ENCODE measurements at places on chromosomes 5 and 9. TPM values are rescaled to one million over a fixed set of nuclear protein-coding genes. Genes with fewer than 3 reads are reported as not detected.

DNA sequence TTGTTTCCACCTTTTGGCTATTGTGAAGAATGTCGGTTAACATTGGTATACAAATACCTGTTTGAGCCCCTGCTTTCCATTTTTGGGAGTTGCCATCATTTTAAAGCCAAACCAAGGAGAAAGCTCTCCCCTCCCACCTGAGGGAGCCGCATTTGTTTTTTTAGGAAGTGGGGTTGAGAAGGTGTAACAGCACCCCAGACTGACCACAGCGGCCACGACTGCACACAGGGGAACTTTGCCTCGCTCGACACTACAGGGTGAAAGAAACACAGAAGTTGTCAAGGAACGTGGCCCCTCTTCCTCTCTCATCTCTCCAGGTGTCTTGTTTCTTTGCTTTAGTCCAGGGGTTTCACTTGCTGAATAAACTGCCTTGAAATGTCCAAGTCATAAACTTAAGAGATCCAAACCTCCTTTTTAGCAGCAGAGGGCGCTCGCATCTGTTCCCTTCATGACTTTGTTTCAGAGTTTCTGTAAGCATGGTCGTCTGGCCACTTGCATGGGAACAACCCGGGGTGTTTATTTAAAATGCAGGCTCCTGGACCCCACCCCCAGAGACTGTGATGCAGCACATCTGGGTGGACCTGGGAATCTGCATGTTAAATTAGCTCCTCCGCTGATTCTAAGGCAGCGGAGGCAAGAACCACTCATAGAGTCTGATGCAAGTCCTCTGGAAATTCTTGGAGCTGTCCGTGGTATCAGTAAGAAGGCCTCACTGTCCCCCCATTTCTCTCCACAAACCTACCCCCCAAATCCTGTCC is 2.1 kb upstream of the TTLL11 start:
- peak; percentile 48 for DNase-seq

DNA sequence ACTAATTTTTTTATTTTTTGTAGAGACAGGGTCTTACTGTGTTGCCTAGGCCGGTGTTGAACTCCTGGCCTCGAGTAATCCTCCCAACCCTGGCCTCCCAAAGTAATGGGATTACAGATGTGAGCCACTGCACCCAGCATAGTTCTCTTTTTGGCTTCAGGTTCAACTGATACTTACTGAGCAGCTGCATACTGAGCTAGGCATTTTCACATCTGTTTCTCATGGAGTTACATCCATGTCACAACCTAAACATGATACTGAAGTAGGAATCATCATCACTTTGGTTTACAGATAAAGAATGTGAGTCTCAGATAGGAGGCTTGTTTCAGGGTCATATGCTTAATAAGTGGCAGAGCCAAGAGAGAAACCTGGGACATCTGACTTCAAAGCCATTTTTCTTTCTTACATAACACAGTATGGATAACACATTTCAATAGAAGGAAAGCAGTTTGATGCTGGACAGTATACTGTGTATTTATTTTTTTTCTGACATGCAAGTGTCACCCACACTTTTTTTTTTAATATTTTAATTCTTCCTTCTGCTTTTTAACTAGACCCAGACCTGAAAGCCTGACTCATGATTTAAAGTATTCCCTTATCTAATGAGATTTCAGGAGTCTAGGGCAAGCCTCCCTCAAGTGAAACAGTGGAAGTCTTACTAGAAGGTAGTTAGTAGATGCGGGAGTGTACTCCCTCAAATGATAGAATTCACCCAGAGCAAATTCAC is 90.8 kb downstream of the HACD4 start:
- DNase-seq: no peak

DNA sequence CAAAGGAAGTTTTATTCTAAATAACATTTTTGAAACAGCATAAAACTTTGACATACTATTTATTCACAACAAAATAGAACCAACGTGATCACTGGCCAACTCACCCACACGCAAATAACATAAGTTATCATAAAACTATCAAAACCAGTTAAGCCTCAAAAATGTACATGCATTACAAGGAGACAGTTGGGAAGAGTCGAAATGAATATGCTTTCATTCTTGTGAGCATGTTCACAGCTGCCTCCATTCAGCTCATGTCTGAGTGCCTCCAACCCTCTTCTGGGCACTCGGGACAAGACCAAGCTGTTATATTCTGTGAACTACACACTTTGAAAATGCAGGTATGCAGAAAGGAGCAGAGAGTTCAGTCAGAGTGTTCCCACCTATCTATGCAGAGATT is 284.9 kb downstream of the BNC2 start:
- DNase-seq: no peak

DNA sequence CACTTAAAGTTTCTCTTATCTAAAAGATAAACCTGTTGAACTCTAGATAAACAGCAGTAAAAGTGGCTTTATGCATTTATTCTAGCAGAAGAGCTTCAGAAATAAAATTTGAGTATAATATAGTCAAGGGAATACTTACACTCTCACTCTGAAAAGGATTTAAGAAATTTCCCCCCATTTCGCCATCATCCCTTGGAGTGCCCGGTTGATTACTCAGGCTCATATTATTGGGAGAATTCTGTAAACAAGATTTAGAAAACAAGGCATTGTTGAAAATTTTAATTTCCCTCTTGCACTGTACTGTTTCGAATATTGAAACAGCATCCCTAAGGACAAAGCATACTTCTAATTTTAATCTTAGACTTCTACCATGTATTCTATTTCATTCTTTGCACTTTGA is 34.5 kb upstream of the ACOT12 start:
- no peak for DNase-seq

- DNase-seq: no peak
Measured at GRCh38 chr5:113776832-113777525, 263.5 kb downstream of the YTHDC2 start.

Gene FREM1
- polyA plus RNA-seq: 168 TPM
